ENCODE measurements at places on chromosomes 5 and 9.

DNA sequence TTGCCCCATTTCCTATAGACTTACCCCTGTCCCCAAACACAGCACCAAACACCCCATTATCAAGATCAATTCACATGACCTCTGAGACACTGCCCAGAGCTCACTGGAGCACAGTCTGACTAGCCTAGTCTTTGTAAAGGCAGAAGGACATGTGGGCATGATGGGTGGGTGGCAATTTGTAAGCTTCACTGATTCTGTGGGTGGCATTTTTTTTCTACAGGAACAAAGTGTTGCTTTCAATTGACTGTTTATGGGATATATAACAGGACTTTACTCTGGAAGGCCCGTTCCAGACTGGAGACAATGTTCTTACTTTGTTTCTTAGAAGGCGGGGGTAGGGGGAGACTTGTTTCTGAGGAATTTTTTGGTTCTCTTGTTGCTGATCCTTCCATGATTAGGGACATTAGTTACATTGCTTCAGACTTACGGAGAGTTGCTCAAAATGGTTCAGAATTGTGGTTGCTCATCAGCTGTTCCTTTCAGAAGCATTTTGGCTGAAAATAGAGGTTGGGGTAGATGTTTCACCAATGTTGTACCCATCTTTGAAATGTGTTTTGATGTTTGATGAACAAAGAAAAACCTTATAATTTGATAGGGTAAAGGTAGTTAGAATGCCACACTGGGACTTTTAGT, 20.2 kb downstream of the NNT start:
- DNase-seq = no peak

- no peak for DNase-seq
Measured at GRCh38 chr5:79842991-79843390, 148.1 kb downstream of the MTX3 start.

DNA sequence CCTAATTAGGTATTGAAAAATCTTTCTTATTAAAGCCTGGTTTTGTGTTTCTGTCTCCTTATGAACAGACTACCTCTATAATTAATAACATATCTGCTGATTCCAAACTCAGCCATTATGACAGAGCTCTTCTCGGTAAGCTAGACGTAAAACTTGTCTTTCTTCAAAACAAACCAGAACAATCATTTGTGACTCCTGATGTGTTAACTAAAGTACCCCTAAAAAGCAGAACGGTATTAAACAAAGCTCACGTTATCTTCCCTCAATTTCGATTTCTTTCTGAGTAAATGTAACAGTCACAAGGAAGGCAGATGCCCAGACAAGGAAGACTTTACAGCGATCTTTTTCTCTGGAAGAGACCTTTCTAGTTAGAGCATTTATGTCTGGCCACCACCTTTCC, 1.8 kb downstream of the SEMA5A start:
- DNase-seq = no peak

GRCh38 chr9:134024828-134025605, at the start of gene BRD3OS:
BRD3OS (plus strand) TSS chr9:134025481; CDS start chr9:134026748, 1,267 bp downstream.
- DNase-seq = peak; percentile 98

DNA sequence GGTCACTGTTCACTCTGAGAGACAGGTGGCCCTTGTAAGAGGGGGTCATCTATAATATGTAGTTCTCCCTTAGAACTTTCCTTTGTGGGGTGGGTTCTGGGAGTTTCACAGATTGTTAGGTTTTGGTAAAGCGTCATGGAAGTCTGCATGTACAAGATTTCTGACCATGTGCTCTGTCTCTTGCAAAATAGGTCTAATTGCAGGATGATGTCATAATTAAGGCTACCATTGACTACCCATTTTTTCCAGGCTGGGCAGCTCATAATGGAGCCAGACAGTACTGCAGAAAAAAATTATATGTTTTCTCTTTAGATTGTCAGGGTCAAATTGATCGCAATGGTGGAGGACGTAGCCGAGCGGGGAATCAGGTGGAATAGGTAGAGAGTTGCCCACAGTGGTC, 3.7 kb upstream of the GM2A start:
- no peak for DNase-seq

DNA sequence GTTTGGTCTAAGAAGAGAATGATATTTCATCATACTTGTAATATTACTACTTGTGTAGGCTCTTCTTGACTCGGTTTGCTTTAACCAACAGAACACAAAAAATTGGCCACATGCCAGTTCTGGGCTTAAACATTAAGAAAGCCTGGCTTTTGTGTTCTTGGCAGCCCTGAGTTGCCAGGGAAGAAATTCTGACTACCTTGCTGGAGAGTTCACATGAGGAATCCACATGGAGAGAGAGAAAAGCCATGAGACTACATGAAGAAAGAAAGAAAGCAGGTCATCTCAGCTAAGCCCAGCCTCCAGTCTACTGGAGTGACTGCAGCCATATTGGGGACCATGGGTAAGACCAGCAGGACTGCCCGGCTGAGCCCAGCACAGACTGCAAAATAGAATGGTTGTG, 524.8 kb downstream of the RAB3C start:
- no peak for DNase-seq

- no peak for DNase-seq
Measured at GRCh38 chr9:76630916-76631315, 133.3 kb upstream of the PCA3 start.

GRCh38 chr5:172299916-172300439, 16.4 kb upstream of the UBTD2 start:
- DNase-seq = no peak

DNA sequence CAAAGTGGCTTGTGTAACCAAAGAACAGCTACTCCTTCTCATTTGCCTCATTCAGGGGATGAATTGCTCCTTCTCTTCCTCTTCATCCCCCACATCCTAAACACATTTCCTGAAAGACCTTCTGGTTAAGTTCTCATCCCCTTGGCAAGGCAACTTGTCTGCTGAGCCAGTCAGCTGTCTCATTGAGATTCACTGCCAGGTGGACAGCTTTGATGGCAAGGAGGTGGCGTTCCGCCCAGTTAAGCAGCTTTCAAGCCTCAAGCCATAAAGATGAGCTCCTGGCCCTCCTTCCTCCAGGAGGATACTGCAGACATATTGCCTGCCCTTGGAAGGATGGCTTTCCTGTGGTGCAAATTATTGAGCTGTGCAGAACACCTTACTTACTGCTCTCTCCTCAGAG, 448.6 kb upstream of the MPDZ start:
- DNase-seq = no peak
